ENCODE measurements at places on chromosomes 3 and 15.

- no peak for DNase-seq
Observed at GRCh38 chr3:156633335-156633734, 41.1 kb upstream of the TIPARP start.

- no peak for DNase-seq
Observed at GRCh38 chr3:100719136-100719535, 9.8 kb downstream of the TFG start.

DNA sequence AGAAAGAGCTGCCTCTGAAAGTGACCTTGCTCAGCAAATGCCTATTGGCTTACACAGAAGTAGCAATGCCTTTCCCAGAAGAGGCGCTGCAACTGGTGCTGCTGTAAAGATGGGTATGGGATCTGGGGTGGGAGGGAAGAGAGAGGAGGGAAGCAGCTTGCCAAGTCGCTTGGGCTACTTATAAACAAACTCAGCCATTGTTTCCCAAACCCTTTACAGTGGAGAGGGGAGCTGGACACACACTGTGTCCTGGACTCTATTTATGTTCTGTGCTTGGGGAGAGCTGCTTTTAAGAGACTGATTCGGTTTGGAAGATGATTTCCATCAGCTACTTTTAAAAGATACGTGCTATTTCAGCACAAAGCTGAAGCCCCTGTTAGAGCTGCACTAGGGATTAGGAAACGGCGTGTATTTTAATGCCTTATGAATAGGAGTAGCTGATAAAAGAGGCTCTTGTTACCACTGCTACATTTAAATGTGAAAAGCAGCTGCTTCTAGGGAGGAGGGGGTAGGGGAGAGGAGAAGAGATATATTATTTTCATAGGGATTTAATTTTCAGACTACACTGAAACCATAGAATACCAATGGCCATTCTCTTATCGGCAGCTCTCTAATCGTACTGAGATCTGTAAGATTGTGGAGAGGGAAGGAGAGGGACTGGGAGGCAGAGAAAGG is 440.6 kb downstream of the MCTP2 start:
- no peak for DNase-seq

- no peak for DNase-seq
Observed at GRCh38 chr3:184593220-184593927, 31.8 kb downstream of the EPHB3 start.

DNA sequence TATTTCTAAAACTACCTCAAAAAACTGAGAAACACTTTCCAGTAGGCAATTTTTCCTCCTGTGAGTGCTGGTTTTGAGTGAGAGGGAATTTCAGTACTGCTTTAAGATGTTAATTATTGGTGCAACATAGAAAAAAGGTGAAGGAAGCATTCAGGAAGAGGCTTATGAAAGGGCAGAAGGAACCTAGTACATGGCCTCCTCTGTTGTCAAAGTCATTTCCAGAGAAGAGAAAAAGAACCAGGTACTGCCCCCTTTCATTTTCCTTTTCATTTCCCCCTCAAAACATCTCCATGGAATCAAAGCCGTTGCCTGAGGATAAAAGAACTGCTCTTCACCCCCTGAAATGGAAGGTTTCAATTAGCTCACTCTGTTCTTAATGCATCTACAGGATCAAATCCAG is 19.8 kb downstream of the RARRES1 start:
- no peak for DNase-seq

GRCh38 chr3:194854206-194854605 is 168.5 kb downstream of the FAM43A start:
- DNase-seq, result no peak

GRCh38 chr3:141111364-141112155 is 60.4 kb downstream of the SPSB4 start:
- DNase-seq, result no peak

DNA sequence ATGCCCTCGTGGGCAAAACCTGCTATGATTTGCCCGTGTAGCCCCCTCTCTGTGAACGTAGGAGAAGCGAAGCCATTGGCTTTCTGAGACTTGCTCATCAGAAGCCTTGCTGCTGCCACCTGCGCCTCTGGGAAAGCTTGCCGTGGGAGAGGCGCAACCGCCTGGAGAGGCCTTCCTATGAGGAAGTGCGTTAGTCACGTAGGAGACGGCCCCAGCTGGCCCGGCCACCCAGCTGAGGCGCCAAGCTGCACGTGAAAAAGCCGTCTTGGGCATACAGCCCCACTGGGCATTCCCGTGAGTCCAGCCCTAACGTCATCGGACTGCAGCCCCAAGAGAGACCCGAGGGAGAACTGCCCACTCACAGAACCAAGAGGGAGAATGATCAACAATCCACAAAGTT is 49.1 kb upstream of the TJP1 start:
- no peak for DNase-seq

DNA sequence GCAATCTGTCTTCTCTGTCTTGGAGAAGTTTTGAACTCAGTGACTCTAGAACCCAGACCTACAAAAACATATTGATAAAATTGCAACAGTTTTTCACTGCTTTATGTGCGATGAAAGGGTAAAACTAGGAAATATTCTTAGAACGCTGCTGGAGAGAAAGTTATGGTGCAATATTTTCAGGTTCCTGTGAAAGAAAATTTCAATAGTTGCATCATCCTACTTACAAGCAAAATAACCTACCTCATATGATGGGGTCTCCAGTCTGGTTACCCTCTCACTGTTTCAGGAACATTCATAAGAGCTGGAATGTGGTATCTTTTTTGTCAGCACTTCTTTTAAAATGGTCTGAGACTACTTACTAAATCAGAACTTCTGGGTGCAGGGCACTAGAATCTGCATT is 27.1 kb downstream of the GATM start:
- no peak for DNase-seq

GRCh38 chr15:31237043-31237324 is 89.7 kb upstream of the KLF13 start:
- DNase-seq, result no peak

GRCh38 chr15:32739522-32740063 is 21.8 kb downstream of the GREM1 start:
- DNase-seq, result no peak

DNA sequence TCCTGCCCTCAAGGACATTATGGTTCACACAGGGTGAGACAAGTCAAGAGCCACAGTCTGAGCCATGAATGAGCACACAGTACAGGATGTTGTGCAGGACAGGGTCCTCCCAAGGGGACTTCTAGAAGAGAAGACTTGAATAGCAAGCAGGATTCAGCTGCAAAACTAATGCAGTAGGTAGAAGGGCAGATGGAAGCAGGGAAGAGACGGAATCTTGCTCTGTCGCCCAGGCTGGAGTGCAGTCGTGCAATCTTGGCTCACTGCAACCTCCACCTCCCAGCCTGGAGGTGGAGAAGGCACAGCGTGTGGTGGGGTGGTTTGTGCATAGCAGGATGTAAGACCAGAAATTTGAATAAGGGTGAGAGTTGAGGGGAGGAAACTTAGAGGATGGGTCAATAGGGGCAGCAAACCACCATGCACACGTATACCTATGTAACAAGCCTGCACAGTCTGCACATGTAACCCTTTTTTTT is 8.0 kb downstream of the BCL2L10 start:
- DNase-seq, result no peak

GRCh38 chr3:123286308-123287023 is 84.7 kb downstream of the SEC22A start:
- peak; percentile 29 for DNase-seq
